ENCODE measurements at places on chromosomes 13 and 19. TPM values are rescaled to one million over a fixed set of nuclear protein-coding genes. Genes with fewer than 3 reads are reported as not detected.

- no peak for DNase-seq
Measured at GRCh38 chr13:34941436-34941834, 635 bp upstream of the NBEA start.

The PRRG2 gene
- total RNA-seq, result 0.52 TPM

- no peak for DNase-seq
Measured at GRCh38 chr13:111533900-111534683, 213.7 kb downstream of the TEX29 start.

DNA sequence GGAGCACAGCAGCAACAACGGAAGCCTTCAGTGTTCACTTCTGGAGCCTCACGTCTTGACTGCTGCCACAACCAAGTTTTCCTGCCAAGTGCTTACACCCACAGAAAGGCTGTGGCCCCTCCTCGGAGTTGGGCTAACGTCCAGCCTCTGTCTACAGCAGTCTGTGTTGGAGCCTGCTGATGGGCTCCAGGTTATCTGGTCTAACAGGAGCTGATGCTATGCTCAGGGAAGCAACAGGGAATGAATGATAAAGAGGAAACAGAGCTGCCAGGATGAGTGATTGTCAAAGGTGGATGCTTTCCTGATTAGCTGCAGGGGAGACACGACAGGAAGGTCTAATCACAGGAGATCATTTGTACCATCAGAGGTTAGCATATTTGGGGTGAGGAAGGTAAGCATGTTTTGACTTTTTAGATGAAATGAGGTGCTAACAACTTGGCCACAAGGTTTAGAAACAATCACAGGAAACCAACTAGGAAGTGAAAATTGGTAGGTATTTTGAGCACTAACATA is 53.8 kb upstream of the RCBTB2 start:
- peak; percentile 51 for DNase-seq

DNA sequence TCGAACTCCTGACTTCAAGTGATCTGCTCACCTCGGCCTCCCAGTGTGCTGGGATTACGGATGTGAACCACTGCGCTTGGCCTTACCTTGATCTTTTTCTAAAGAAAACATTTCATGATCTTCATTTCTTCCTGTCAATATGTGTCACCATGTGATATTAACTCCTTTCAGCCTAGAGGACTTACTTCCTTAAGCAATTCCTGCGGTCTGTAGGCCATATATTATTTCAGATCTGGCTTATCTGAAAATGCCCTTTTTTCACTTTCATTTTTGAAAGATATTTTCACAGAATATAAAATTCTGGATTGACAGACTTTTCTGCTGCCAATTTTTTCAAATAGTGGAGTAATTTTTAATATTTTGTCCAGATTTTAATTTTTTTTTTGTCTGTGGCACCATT is 2.0 kb upstream of the GPR32 start:
- no peak for DNase-seq

GRCh38 chr19:48481846-48482639 is 12.9 kb downstream of the CYTH2 start:
- DNase-seq, result no peak

DNA sequence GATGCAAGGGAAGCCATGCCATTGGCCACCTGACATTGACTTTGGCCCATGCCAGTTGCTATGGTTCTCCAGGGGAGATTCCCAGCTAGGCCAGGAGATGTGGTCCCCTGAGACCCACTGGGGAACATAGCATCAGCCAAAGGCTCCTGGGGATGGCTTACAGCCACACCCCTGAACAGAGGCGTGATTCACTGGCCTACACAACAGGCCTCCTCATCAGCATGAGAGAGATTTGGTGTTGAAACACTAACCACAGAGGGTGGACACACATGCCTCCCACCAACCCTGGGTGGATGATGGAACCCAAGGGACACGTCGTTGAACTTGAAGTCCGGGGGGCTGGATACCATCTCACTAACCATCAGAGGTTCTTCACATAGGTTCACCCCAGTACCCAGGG is 14.4 kb downstream of the IQCN start:
- no peak for DNase-seq

- DNase-seq, result no peak
Measured at GRCh38 chr13:67410645-67411044, 180.5 kb upstream of the PCDH9 start.

DNA sequence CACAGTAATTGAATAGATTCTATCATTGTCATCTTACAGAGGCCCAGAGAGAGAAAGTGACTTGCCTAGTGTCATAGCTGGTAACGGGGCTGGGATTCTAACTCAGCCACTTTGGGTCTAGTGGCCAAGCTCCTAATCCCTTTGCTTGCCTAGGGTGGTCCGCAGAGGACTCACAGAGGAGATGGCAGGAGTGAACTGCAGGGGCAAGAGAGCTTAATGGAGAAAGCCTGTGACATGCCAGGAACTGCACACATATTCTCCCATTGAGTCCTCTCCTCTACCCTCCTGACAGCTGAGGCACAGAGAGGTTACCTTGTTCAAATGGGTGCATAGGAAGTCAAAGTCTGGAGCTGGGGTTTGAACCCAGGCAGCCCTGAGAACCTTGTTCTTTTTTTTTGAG is 2.7 kb downstream of the LSR start:
- DNase-seq, result no peak

- DNase-seq, result no peak
Measured at GRCh38 chr19:54481326-54481930, 8.3 kb upstream of the CDC42EP5 start.

The TNFSF13B gene
- total RNA-seq, result 1.2 TPM

- no peak for DNase-seq
Measured at GRCh38 chr13:31913459-31913858, 118.1 kb upstream of the FRY start.

The C5AR2 gene
- 0.37 TPM for total RNA-seq

The ZNF177 gene
- total RNA-seq, result 3.0 TPM

DNA sequence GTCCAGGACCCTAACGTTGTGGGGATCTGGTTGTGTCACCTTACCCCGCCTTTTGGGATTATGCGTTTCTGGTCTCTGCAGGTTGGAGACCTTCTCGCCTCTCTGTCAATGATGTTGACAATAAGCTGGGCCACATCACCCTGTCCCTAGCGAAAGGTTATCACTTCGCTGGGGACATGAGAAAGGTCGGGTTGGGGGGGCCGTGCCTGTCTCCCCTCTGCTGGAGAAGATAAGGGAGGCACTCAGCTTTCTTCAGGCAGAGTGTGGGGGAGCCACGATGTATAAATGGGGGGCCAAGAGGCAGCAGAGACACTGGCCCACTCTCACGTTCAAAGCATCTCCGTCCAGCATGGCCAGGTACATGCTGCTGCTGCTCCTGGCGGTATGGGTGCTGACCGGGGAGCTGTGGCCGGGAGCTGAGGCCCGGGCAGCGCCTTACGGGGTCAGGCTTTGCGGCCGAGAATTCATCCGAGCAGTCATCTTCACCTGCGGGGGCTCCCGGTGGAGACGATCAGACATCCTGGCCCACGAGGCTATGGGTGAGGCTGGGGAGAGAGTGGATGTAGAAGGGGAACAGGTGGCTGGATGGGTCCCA is at the start of gene RLN3:
TSS of gene RLN3 (plus strand) at position 293 of the 595 bp plus-strand sequence. CDS start at position 350, 57 bp downstream.
- DNase-seq, result no peak

DNA sequence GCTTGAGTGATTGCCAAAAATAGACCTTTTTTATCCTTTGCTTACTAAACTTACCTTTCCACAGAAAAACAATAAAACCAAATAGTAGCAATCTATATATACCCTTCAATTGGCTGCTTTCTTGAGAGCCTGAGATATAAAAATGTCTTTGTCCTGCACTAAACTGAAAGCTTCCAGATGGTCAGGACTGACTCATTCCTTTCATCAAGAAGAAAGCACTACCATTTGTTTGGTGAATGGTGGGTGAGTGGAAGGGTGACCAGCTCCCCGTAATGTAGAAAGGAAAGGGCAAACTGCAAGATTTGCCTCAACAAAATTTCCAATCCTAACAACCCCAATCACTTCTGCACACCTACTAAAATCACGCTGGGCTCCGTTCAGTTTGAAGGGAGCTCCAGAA is 67.8 kb downstream of the SACS start:
- DNase-seq, result no peak

GRCh38 chr13:95245071-95245470 is 56.2 kb downstream of the ABCC4 start:
- DNase-seq, result no peak

The CCDC9 gene
- total RNA-seq, result 17.2 TPM

GRCh38 chr13:108682714-108683113 is 53.3 kb downstream of the MYO16 start:
- no peak for DNase-seq

All from heart right ventricle (tissue), 16 donors.